CD8-positive, alpha-beta T cell (primary cell): ENCODE measurements at places on chromosomes 5 and 9.

GRCh38 chr5:80937584-80938356, 22.4 kb upstream of the RASGRF2 start:
- no peak for DNase-seq

DNA sequence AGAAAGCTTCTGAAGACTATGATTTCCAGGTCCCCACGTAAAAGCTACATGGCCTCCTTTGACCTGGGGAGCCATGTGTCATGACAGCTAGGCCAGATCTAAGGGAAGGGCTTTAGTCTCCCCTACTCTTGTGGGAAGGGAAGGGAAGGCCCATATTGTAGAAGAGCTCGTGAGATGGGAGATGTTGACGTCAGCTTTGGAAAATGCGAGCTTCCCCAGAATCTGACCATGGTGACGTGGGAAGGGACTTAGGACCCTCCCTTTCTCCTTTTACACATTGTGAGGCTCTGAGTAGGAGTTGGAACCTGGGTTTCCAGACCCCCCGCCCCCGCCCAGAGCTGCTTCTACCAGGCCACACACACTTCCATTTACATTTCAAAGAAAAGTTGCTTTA, 165.5 kb downstream of the SYK start:
- no peak for DNase-seq

DNA sequence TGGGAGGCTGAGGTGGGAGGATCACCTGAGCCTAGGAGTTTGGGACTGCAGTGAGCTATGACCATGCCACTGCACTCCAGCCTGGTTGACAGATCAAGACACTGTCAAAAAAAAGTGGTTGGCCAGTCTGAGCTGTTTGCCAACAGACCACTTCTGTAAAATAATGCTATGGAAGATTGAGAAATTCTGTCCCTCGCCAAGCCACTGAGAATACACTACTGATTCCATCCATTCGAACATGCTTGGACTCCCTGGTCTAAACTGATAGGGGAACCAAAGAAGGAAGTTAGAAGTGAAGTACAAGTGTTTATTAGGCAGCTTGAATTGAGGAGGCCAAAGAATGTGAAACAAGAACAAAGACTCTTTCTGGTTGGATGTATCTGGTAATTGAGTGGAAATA, 27.2 kb downstream of the ENC1 start:
- DNase-seq = no peak

DNA sequence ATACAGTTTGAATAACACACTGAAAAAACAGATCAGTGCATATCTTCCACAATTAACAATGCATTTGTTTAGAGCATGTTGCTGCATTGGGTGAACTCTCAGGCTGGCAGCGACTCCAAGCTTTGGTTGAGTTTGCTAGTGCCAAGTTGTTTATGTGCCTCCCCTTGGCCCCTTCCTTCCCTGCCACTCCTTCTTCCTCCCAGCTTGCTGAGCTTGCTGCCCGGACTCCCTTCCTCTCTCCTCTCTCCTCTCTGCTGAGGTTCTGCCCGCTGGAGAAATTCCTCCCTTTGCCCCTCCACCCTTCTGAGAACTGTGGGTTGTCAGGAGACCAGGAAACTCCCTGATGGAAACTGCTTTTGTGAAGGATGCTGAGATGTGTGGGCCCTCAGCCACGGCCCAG, 247.3 kb downstream of the PDZD2 start:
- no peak for DNase-seq

- DNase-seq = no peak
Measured at GRCh38 chr5:179123491-179124272, 63.5 kb downstream of the ZNF354C start.

GRCh38 chr5:175576096-175576495, 81.8 kb upstream of the HRH2 start:
- no peak for DNase-seq

GRCh38 chr5:87876616-87877015, 392.0 kb downstream of the TMEM161B start:
- DNase-seq = no peak
